ENCODE measurements at places on chromosomes 1 and 21.

- no peak for DNase-seq
Measured at GRCh38 chr1:83555871-83556270, 443.1 kb downstream of the TTLL7 start.

- no peak for DNase-seq
Measured at GRCh38 chr1:204262506-204263253, 48.9 kb upstream of the GOLT1A start.

DNA sequence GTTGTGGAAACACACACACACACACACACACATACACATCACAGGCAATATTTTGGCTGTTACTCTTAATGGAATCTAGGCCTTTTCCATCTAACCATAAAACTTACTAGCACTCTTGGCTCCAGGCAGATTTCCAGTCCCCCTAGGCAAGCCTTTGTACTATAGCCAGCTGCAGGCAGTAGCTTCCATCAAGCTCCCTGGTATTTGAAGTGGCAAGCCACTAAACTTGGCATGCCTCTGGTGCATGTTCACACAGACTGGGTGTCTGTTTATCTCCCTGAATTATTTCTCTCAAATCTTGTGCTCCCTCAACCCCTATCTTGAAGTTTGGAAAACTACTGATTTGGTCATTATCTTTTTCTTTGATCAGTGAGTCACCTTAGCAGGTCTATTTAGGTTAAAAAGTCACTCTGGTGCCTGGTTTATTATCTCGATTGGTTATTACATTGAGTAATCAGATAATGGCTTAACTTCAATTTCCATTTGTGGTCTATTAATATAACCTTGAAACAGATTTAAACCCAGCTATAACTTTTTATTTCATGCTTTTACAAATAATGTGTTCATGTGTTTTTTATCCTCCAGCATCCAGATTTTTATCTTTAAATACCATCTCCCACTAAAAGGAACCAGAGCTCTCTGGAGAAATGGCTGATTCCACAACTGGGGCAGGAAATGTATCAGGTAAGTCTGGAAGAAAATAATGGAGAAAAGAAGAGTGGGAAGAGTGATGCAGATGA is 2.7 kb upstream of the RBM15 start:
- DNase-seq: no peak

GRCh38 chr1:3174487-3175247 is 105.7 kb downstream of the PRDM16 start:
- no peak for DNase-seq

DNA sequence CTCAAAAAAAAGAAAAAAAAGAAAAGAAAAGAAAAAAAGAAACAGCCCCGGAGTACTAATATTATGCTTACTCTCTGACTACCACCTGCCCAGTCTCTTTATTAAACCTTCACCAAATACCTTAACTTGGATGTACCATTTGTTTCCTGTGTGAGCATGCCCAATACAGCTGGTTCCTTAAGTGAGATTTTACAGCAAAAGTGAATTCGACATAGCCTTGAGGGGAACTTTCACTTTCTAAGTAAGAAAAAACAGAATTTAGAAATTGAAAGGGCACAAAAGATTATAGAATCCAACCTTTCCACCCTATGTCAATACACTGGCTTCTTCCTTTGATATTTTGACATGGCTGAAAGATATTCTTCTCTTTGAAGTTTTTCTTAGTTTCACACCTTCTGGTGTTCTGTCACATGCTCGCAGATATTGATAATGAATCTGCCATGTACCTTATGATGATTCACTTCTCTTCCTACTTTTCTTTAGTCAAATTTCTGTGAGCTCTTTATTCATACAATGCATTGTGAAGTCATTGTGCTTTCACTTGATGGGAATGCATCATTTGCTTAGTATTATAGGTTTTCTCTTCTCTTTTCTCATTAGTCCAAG is 5.2 kb upstream of the GIPC2 start:
- no peak for DNase-seq

DNA sequence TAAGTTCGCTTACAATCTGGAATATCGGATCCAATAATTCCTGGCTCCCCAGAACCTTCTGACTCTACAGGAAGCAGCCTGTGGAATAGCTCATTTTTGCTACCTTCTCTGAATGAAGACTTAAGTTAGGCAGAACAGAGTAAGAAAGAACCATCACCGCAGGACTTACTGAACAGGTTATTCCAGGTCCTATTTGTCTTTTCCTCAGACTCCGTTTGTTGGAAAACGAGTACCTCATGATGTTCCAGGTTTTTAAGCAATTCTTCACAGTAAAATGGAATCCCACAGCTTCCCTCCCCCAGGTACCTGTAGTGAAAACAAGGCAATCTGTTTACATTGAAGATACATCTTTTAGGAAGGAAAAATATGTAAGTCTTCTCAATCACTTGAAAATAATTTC is 59.8 kb downstream of the ADCY10 start:
- no peak for DNase-seq

Data from activated CD8-positive, alpha-beta memory T cell treated with anti-CD3 and anti-CD28 coated beads for 1 hour (primary cell).